ENCODE measurements at places on chromosomes 5 and 9.

GRCh38 chr9:17871213-17871890, 292.5 kb downstream of the SH3GL2 start:
- no peak for DNase-seq

DNA sequence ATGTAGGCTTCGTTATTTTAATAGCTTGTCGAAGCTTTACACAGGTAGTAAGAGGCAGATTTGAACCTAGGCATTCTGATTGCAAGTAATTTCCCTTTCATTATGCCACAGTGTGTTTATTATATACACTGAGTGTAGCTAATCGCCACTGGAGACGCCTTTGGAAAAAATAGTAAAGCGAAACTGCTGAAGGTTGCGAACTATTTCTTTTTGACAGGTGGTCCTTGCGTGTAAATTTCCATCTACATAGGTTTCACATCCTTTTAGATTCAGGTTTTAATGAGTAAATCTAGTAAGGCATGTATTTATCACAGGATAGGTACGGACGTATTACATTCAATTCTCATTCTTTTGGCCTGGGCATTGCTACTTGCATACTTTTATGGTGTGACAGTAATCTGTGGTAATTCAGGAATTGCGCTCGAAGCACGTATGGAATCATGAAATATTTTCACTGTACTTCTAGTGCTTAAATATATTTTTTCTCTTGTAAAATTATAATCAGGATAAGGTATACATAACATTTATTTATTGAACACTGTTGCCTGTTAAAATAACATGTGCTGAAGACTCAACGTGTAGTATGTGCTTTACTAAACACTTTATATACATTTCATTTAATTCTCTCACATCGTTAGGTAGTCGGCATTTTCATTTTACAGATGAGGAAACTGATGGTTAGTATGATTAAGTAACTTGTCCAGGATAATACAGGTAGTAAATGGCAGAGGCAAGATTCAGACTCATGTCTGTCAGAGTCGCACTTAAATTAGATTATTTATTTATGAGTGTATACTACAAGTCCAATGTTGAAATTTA, 1.8 kb downstream of the MARCHF6 start:
- no peak for DNase-seq

DNA sequence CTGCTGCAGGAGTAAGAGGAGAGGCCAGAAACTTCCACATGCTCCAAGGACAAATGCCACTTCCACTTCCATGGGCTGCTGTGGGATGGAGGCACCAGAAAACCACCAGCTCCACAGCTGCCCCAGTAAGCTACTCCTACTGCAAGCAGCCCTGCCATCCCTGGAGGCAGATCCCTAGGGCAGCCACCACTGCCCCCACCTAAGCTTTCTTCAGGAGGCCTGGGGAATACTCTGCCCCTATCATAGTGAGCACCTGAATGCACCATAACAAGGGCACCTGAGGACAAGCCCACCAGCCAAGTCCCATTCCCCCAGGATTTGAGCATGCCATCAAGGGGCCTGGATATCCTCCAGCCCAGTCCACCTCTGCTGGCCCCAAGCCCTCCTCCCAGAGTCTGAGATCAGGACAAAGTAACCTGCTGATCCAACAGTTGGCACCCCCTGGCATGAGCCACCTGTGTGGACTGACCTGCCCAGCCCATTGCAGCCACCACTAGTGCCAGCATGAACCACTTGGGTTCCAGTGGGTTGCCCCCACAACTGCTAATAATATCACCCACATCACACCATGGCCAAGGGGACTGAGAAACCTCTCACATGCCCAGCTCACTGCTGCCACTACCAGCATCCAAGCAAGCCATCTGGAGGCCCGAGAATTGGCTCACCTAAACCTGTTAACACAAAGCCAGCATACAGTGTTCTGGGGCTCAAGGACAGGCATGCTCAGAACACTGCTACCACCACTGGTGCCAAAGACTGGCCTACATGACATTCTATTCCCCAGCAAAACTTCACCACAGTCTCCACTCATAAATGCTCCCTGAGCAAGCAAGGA, 480.1 kb downstream of the CDH12 start:
- no peak for DNase-seq

GRCh38 chr5:169099801-169100734, 200.9 kb downstream of the SLIT3 start:
- no peak for DNase-seq

DNA sequence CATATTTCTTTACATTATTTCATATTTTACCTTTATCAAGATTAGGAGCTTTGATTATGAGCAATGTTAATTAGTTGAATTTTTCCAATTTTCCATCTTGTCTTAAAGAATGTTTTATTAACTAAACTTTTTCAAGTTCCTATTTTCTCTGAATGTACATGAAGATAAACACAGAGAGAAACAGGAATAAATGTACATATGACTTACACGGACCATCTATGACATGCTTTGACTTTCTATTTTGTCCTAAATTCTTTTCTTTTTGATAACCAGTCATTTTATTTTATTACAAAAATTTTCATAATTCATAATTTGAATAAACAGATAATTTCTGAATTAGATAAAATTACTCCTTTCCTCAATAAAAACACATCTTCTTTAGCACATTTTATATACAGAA, 1038.8 kb upstream of the ARRDC3 start:
- DNase-seq: no peak
